Stimulated activated CD8-positive, alpha-beta memory T cell treated with anti-CD3 and anti-CD28 coated beads, Interleukin-15, amount 100 ng/mL, for 4 hours (primary cell): ENCODE measurements at places on chromosomes 3 and 15.

- DNase-seq: no peak
Observed at GRCh38 chr3:187966636-187967406, 187.1 kb upstream of the LPP start.

- no peak for DNase-seq
Observed at GRCh38 chr3:99529265-99529664, 109.1 kb upstream of the COL8A1 start.

- no peak for DNase-seq
Observed at GRCh38 chr3:29242296-29242695, 38.6 kb upstream of the RBMS3 start.

GRCh38 chr15:40764629-40765103, 798 bp downstream of the GCHFR start:
- DNase-seq: no peak

GRCh38 chr3:150222691-150223489, 185.2 kb upstream of the TSC22D2 start:
- no peak for DNase-seq

- DNase-seq: no peak
Observed at GRCh38 chr15:65259367-65259797, 27.3 kb downstream of the PARP16 start.

DNA sequence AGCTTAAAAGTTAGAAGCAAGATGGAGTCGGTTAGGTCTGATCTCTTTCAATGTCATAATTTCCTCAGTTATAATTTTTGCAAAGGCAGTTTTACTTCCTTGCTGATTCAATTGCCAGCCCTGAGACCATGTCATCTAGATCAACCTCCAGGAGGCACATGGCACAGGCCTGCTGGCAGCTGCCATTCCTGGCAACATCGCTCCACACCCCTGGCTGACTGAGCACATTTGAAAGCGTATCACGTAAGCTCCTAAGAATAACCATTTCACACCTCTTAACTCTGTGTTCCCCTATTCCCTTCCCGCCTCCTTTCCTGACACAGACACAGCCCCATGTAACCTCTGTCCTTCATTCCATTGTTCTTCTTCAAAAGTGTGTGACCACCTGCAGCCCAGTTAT, 313.9 kb upstream of the CTNNB1 start:
- DNase-seq: no peak

DNA sequence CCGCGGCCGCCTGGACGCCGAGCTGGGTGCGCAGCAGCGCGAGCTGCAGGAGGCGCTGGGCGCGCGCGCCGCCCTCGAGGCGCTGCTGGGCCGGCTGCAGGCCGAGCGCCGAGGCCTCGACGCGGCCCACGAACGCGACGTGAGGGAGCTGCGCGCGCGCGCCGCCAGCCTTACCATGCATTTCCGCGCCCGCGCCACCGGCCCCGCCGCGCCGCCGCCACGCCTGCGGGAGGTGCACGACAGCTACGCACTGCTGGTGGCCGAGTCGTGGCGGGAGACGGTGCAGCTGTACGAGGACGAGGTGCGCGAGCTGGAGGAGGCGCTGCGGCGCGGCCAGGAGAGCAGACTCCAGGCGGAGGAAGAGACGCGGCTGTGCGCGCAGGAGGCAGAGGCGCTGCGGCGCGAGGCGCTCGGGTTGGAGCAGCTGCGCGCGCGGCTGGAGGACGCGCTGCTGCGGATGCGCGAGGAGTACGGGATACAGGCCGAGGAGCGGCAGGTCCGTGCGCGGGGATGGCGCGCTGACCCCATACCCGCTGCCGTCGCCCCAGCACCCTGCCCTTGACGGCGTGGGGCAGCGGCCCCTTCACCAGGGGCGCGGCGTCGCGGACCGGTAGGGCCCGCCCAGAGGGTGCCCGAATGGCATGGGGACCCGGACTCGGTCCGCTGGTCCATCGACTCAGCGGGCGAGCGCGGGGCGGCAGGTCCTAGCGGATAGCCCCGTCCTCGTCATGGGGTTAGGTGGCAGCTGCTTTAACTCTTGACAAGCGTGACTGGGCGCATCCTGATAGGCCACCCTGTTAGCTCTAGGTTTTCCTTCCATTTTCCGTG, 848 bp downstream of the SYNM start:
- no peak for DNase-seq

GRCh38 chr15:28005004-28005527, 94.0 kb downstream of the OCA2 start:
- DNase-seq: no peak
